ENCODE measurements at places on chromosomes 3 and 15.

- no peak for DNase-seq
Observed at GRCh38 chr3:174951498-174952005, 92.4 kb downstream of the NAALADL2 start.

DNA sequence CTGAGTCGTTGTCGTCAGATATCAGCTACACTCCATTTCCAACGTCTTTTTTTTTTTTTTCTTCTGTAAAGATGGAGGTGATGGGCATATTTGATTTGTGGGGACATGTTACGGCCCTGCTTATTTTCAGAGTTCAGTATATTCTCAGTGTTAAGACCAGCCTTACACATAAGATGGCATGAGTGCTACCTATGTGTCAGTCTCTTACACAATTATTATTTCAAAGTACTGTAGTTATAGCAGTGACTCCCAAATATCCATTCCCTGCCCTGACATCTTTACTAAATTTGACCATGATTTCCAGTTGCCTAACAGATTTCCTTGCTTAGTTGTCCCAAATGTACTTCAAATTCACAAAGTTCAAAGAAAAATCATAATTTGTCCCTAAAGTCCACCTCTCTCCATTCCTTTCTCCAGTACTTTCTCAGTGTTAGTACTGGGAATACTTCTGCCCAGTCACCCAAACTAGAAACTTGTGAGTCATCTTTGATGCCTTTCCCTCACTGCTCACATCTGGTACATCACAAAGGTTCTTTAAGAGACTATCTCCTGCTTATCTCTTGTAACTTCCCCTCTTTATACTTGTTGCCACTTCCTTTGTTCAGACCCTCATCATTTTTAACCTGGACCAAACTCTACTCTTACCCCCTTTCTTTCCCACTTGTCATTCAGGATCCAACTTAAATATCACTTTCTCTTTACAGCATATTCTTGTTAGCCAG is 67.0 kb downstream of the ZNF609 start:
- DNase-seq: no peak

GRCh38 chr3:67462187-67462586 is 192.2 kb downstream of the SUCLG2 start:
- no peak for DNase-seq

GRCh38 chr15:77024273-77025082 is 29.6 kb downstream of the PSTPIP1 start:
- DNase-seq: peak; percentile 46

DNA sequence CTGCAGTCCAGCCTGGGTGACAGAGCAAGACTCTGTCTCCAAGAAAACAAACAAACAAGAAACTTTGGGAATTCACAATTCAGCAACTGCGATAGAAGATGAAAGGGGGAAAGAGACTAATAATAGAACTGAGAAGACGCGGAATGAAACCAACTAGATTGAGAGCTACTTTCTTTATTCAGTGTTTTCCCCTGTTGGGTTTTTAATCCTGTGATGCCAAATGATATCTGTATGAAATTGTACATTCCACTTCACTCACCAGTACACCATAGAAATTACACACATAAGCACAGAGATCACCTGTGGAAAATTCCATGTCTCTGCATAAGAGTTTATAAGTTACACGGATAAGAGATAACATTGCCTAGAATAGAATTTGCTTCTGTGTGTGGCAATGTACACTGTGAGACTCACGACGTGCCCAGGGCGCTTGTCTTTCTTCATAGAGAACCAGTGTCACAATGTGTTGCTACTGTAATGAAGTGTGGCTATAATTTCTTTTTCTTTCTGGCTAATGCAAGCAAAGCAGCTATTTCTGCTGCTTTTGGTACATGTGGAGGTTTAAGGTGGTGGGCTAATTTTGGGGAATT is 17.7 kb upstream of the CHST2 start:
- no peak for DNase-seq

DNA sequence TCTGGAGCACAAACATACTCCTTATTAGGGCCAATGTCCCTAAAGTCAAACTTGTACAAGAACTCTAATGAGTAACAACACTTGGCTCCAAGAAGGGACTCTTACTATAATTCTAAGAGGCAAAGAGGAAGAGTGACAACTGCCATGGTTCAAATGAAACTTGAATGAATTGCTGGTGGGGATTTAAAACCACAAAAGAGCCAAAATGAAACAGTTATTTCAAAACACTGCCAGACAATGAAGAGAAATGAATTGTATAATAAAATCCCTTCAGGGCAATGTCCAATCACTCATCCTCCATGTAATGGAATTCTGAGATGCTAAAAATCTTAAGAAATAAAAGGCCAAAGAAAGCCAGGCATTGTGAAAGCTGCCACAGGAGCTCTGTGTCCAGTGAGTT is 14.2 kb downstream of the THRB start:
- DNase-seq: no peak

DNA sequence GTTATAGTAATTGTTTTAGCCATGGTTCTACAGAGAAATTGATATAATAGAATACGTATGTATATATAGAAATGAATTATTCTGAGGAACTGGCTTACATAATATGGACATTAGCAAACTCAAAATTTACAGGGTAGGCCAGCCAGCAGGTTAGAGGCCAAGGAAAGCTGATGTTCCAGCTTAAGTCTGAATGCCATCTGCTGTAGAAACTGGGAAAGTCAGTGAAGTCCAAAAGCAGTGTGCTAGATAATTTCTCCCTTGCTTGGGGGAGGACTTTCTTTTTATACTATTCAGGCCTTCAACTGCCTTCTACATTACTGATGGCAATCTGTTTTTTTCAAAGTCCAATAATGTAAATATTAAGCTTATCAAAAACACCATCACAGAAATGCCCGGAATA is 1174.7 kb downstream of the ZPLD1 start:
- DNase-seq: no peak

DNA sequence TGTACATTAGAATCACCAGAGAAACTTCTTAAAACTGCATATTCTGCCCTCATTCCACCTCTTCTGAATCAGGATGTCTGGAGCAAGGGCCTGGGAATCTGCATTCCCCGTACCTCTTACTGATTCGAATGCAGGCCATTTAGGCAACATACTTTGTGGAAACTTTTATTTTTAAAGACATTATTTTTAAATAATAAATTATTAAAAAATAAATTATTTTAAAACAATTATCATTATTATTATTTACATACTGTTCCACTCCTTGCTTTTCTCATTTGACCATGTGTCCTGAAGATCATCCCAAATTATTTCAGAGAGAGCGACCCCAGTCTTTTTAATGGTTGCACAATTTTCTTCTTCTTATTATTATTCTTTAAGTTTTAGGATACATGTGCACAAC is 336.6 kb upstream of the TBC1D5 start:
- no peak for DNase-seq

DNA sequence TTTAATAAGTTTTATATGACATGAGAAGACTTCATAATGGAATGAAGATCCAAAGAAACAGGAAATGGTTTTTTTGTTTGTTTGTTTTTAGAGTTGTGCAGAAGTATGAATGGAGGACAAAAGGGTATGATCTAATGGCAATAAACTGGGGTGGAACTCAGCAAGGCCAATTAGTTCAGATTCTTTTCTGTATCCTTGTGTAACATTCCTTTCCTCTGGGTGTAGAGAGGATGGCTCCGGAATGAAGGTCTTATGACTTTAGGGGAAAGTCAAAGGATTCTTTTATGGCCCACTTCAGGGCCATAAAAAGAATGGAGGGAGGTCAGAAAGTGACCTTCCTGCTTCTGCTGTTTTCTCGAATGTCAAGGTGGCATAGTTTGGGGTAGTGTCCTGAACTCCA is 152.6 kb downstream of the DPH6 start:
- DNase-seq: no peak

DNA sequence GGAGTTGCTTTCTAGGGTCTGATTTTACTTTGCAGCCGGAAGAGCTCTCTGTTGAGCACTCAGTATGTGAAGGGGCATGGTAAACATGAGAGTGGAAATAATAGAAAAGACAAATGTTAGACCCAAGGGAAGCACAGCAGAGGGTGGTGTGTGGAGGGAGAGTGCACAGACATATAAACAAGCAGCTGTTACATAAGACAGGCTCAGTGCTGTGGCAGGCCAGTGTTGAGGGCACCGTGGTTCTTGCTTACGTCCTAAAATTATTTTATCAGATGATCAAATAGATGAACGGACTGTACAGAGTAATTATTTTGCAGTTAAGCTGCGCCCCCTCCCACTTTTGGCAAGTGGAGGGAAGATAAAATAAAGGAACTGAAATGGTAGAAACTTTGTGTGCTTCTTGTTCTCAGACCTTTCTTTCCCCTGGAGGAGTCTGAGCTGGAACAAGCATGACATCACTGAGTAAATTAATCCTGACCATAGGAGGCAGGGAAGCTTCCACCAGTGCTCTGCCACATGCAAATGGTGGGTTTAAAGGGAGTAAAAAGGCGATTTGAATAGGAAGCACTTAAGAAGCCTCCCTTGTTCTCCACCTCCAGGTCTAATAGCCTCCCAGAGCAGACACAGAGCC is 205.6 kb downstream of the IL20RB start:
- no peak for DNase-seq

DNA sequence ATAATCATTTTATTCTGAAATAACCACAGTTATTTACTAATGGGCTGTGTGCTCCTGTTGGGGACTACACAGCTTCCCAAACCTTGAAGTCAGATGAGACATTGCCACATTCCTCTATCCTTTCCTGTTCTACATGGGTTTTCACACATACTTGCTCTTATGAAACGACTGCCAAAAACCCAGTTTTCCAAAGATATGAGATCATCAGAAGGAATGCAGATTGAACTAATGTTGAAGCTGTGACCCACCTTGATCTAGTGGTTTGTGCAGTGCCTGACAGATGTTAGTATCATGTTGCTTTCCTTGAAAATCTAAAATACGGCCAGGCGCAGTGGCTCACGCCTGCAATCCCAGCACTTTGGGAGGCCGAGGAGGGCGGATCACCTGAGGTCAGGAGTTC is 144.6 kb downstream of the VGLL4 start:
- no peak for DNase-seq

- no peak for DNase-seq
Observed at GRCh38 chr3:55620351-55621025, 133.4 kb upstream of the WNT5A start.

GRCh38 chr15:74611341-74611740 is 4.3 kb upstream of the CLK3 start:
- no peak for DNase-seq

DNA sequence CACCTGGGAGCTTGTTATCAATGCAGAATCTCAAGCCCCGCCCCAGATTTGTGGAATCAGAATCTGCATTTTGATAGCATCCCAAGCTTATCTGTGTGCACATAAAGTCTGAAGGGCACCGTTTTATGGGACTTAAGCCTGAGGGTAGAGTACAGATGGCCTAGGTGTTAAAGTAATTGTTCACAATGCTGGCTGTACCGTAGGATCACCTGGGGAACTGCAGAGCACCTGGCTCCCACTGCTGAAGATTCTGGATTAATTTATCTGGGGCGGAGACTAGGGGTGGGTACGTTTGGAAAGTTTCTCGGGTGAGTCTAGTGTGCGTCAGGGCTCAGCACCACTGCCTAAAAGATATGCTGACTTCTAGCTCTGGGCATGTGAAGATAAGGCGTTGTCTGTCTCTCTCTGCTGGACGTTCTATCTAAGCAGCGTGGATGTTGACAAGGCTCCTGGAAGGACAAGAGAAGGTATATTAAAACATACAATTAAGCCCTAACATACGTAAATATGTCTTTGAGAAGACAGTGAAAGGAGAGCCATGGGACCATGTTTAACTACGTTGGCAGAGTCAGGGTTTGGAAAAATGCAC is 63.2 kb upstream of the RASGRP1 start:
- DNase-seq: no peak

DNA sequence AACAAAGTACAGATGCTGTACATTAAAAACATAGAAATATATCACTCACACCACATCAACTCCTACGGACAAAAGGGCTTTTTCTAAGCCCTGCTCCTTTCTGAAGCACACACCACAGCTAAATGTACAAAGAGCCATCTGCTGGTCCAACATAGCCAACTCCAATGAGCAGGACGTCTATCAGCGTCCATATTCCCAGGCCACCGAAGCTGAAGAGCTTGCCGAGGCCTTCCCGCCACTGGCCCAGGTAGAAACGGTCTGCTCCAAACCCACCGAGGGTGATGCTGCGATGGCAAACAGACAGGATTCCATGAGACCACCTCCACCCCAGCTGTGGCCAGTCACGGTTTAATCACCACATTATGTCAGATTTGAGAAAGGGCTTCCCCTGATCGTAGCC is 9.8 kb downstream of the TM2D3 start:
- DNase-seq: no peak

- no peak for DNase-seq
Observed at GRCh38 chr3:20055020-20055775, 15.0 kb downstream of the KAT2B start.

- no peak for DNase-seq
Observed at GRCh38 chr15:29110733-29111132, 158.9 kb downstream of the NSMCE3 start.

GRCh38 chr3:16066545-16066944 is 107.9 kb upstream of the GALNT15 start:
- no peak for DNase-seq

- no peak for DNase-seq
Observed at GRCh38 chr3:173396191-173397041, 1.1 kb upstream of the NLGN1 start.

GRCh38 chr3:184284696-184285095 is 8.9 kb downstream of the ECE2 start:
- no peak for DNase-seq

- no peak for DNase-seq
Observed at GRCh38 chr3:78683284-78683683, 1084.5 kb downstream of the ROBO1 start.

GRCh38 chr3:172699031-172699430 is 11.8 kb downstream of the NCEH1 start:
- DNase-seq: no peak

DNA sequence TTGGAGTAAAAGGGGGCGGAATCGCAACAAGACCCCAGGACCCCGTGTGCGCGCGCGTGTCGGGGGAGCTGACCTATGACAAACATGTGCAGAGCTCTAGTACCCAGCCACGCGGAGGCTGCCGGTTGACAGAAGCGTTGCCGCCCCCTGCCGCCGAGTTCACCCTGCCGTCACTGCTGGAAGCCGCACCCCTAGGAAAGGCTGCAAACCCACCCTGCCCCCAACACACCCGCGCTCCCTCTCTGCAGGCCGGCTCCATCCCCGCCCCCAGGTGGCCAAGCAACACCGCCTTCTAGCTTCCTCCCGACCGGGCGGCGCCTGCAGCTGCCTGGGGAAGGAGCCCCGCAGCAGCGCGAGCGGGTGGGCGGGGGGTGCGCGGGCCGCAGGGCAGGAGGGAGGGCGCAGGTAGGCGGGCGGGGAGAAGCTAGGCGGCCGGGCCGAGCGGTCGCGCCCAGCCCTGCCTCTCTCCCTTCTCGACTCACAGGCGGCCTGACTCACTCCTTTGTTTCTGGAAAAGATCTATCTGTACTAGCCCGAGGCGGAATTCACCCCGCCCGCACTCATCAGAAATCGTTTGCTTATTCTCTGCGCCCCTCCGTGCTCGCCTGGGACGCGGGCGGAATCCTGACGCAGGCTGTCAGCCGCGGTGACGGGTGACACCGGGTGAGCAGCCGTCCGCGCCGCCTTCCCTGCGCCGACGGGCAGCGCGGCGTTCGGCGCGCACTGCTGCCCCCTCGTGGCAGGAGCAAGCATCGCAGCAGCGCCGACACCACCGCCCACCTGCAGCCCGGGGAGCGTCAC is 160.8 kb downstream of the GAP43 start:
- peak; percentile 79 for DNase-seq

- no peak for DNase-seq
Observed at GRCh38 chr15:64740311-64741170, 34.8 kb downstream of the RBPMS2 start.

GRCh38 chr15:94234300-94234699 is 2.9 kb downstream of the MCTP2 start:
- DNase-seq: no peak
